ENCODE measurements at places on chromosomes 3 and 15. TPM values are rescaled to one million over a fixed set of nuclear protein-coding genes. Genes with fewer than 3 reads are reported as not detected.

The GCSAM gene
- 0.17 TPM for total RNA-seq

The KLF15 gene
- 7.9 TPM for total RNA-seq

The FAM43A gene
- total RNA-seq = 51.7 TPM

The MST1 gene
- total RNA-seq = 31.6 TPM

The P2RY14 gene
- 8.9 TPM for total RNA-seq

The SLC24A5 gene
- total RNA-seq = 1.2 TPM

The DPPA2 gene
- total RNA-seq = not detected
